ENCODE measurements at places on chromosomes 16 and 17.

DNA sequence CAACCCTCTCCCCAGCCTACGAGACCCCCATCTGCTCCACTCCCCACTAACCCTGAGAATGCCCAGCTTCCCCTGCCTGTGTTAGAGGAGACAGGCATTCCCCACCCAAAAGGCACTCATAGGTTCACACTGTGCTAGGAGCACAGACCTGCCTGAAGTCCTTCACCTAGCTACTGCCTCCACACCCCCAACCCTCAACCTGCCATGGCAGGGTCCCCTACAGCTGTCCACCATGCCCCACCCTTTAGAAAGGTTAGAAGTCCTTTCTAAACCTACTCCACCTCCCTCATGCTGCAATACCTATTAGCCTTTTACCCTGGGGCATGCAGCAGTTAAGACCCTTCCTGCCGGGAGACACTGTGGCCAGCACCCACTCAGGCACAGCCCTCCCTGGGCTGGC, 9.1 kb downstream of the SRCIN1 start:
- no peak for DNase-seq

DNA sequence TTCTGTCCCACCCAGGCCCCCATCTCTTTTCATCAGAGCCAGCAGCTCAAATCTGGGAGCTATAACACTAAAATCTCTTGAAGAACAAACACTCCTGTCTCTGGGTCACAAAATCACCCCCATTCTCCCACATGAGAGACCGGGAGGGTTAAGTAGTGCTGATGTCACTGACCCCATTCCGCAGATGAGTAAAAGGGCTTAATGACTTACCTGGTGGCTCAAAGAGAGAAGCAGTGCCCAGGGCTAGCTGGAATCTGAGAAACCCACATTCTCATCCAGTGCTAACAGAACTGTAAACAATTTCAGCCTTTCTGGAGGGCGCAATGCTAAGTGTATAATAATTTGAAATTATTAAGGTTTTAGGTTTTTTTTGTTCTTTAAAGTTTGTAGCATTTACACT, 26.3 kb upstream of the LHX1 start:
- DNase-seq: no peak

GRCh38 chr17:16662936-16663335, 9.3 kb upstream of the ZNF624 start:
- DNase-seq: no peak

DNA sequence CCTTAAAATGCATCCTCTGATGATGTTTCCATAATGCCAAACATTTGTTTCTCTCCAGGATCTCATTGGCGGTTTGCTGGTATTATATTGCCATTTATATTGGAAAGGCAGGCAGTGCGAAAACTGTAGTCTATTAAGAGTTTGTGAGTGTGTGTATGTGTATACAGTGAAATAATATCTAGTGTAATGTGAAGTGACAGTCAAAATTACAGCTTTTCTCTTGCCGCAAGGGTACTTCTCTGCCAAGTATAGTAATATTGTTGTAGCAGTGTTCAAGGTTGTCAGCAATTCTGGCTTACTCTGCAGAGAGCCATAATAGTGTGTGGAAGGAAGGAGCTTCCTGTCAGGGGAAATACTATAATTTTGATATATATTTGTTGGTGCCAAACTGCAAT, 178.6 kb downstream of the WWOX start:
- DNase-seq: no peak

DNA sequence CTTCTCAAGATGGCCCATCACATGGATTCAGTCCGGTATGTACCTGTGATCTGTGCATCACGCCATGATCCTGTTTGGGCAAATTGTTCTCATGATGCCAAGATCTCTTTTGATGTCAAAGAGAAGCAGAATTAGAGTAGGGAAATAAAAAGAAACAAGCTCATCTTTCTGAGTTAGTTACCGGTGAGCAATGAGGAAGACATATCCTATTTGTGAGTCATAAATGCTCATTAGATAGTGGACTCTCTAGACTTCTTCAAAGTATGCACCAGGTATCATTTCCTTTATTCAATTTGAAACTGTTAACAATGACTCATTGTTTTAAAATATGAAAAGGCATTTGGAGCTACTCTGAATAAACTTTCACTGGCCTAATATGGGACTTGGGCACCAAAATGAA, 8.0 kb upstream of the KRTAP4-12 start:
- DNase-seq: no peak

GRCh38 chr17:57557834-57558681, 187.0 kb downstream of the CCDC182 start:
- peak; percentile 91 for DNase-seq

- DNase-seq: peak; percentile 79
These were observed 24.7 kb downstream of the NTAN1 start for GRCh38 chr16:15031179-15031578.

DNA sequence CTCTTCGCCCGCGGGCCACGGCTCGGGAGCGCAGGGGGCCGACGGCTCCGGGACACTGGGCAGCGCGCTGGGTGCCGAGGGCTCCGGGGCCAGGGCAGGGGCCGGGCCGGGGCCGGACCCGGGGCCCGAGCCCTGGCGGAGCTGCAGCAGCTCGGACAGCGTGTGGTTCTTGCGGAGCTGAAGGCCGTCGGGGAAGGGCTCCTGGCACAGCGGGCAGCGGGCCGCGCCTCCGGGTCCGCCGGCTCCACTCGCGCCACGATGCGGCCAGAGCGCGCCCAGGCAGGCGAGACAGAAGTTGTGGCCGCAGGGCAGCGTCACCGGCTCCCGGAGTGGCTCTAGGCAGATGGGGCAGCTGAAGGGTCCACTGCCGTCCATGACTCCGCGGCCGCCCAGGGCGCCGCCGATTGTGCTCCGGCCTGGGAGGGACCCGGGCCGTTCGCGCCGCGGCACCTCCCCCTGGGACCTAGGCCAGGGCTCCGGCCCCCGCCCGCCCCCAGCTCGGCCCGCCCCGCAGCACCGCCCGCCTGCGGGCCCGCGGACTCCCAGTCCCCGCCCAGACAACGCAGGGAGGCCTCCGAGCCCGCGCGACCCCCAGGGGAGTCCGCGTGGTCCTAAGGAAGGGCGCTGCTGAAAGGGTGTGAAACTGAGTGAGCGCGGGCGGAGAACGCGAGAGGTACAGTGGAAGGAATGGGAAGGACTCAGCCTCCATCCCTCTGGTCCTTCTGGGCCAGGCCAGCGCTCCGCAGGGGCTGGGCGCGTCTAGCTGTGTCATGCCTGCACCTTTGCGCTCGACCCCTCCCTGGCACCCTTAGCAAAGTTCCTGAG, at the start of gene TRIM47:
TRIM47 (minus strand) TSS at position 408 of the 825 bp plus-strand sequence; CDS start at position 375, 33 bp downstream.
- DNase-seq: peak; percentile 61

GRCh38 chr16:81680444-81681275, 98.4 kb upstream of the PLCG2 start:
- DNase-seq: no peak
